ENCODE measurements at places on chromosomes 16 and 17. TPM values are rescaled to one million over a fixed set of nuclear protein-coding genes. Genes with fewer than 3 reads are reported as not detected.
A peak's percentile ranks its signal among the peaks of the same experiment; 100 is the strongest.

The NEUROD2 gene
- total RNA-seq: not detected

The SLC4A1 gene
- total RNA-seq: not detected

The ERN2 gene
- not detected for total RNA-seq

The TMEM208 gene
- total RNA-seq: 11.7 TPM

The ABCC3 gene
- total RNA-seq: 0.37 TPM

The PRR35 gene
- total RNA-seq: not detected

GRCh38 chr17:1997289-1997926 lies 27.7 kb downstream of the RTN4RL1 start:
- no peak for DNase-seq

DNA sequence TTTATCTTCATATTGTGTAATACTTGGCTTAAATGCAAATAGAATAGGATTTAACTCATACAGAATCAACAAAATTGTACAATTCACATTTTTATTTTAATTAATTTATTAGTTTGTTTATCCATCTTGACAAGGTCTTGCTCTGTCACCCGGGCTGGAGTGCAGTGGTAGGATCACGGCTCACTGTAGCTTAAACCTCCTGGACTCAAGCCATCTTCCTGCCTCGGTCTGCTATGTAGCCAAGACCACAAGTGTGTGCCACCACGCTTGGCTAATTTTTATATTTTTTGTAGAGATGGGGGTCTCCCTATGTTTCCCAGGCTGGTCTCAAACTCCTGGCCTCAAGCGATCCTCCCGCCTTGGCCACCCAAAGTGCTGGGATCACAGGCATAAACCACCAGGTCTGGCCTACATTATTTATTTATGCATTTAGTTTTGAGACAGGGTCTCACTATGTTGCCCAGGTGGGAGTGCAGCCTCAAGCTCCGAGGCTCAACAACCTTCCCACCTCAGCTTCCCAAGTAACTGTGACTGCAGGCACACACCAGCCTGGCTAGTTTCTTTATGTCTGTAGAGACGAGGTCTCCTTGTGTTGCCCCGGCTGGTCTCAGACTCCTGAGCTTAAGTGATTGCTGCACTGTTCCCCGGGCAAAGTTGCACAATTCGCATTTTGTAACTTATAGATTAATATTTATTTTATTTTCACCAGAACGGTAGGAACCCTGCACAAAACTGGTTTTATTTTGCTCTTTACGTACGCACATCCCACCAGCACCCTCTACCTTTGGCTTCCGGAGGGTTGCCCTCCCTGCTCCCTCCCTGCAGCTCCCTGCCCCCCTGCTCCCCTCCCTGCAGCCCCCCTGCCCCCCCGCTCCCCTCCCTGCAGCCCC lies 4.9 kb downstream of the DPEP1 start:
- DNase-seq: no peak

- DNase-seq: no peak
Measured at GRCh38 chr17:77011173-77012011, 129.4 kb upstream of the SEC14L1 start.

GRCh38 chr16:88655733-88656281 lies 5.0 kb upstream of the CYBA start:
- DNase-seq: no peak

DNA sequence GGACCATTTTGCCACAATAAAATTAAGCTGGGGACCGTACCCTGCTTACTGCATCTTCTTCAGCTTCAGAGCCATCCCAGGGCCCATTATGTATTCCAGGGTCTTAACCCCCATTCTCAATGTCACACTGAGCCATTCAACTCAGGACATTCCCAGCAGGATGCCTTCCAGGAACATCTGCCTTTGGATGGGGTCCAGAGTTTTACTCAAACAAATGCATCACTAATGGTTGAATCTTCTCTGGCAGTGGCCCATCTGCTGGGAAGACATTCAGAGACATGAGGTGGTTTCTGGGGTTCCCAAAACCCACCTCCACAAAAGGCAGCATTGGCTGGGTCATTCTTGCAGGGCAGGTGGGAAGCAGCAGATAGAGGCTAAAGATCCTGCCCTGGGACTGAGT lies 3.4 kb upstream of the SEC14L5 start:
- no peak for DNase-seq

- DNase-seq: no peak
Measured at GRCh38 chr16:71851746-71852145, 6.0 kb downstream of the ATXN1L start.

- peak; percentile 98 for DNase-seq
Measured at GRCh38 chr17:81871387-81872230, 472 bp upstream of the ARHGDIA start.

DNA sequence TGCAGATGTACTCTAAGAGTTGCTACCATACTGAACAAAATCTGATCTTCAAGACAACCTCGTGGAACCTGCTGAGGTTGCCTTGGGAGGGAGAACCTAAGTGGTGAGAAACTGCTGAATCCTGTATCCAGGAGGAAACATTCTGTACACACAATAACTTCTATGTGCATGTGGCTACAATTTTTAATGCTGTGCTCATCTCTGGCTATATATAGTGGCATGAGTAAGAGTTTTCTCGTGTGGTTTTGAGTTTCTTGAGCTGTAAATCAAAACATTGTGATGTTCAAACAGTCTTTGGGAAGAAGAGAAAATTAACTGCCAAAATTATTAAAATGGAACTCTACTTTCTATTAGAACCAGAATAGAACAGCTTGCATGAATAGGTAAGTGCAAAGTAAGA lies 206.8 kb downstream of the CA10 start:
- DNase-seq: no peak

- DNase-seq: no peak
Measured at GRCh38 chr16:4529085-4530060, 9.2 kb downstream of the CDIP1 start.

GRCh38 chr17:33933576-33933975 lies 321.5 kb upstream of the CCL2 start:
- DNase-seq: no peak

- DNase-seq: no peak
Measured at GRCh38 chr17:73189417-73190099, 3.3 kb upstream of the COG1 start.

DNA sequence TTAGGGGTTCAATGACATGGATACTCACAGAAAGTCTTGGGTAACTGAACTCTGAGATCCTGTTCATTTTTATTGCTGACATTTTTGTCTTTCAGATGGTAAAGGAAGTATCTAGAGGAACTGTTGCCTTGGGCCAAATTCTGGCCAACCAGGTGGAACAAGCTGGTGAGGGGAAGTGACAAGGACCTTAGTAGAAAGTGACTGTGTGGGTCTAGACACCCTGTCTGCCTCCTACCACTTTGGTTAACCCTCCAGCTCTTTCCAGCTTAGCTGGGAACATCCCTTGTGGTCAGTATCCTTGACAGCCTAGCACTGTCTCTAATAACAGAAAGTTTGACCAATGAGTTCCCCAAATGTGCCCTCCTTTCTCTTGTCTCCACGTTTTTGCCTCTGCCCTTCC lies 28.8 kb upstream of the PRKCB start:
- DNase-seq: no peak
